ENCODE measurements at places on chromosomes 11 and 22.

- DNase-seq, result no peak
Measured at GRCh38 chr22:25085930-25086901, 113.4 kb upstream of the CRYBB3 start.

DNA sequence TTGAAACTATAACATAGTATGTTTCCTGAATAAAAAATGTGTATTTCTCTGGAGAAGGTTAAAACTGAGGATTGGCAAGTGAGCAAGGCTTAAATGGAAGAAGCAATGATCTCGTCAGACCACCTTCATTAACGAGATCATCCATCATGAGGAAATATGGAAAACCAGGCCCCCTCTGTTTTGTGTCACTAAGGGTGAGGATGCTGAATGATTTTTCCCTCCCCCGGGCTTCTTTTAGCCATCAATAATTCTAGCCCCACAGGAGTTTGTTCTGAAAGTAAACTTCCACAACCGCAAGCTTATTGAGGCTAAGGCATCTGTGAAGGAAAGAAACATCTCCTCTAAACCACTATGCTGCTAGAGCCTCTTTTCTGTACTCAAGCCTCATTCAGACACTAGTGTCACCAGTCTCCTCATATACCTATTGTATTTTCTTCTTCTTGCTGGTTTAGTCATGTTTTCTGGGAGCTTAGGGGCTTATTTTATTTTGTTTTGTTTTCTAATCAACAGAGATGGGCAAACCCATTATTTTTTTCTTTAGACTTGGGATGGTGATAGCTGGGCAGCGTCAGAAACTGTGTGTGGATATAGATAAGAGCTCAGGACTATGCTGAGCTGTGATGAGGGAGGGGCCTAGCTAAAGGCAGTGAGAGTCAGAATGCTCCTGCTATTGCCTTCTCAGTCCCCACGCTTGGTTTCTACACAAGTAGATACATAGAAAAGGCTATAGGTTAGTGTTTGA, 5.8 kb upstream of the HBE1 start:
- DNase-seq, result no peak

DNA sequence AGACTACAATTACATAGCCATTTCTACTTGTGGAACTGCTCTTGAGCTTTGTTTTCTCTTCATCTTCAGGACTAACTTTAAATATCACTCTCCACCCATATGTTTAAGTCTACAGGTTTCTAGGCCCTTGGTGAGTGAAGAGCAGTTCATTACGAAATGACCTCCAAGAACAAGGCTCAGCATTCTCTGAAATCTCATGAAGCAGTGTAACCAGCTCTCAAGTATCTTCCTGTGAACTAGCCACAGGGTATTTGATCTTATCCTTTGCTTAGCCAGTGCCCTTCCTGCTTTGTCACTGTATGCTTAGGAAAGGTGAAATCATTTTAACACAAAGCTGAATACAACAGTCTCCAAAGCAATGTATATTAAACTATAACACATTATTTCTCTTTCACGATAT, 20.4 kb upstream of the LYVE1 start:
- no peak for DNase-seq

GRCh38 chr11:70127653-70128434, 49.7 kb downstream of the ANO1 start:
- no peak for DNase-seq

- DNase-seq, result no peak
Measured at GRCh38 chr11:8503910-8504364, 90.1 kb downstream of the STK33 start.
